ENCODE measurements at places on chromosomes 5 and 9.

- no peak for DNase-seq
These were observed 18.3 kb upstream of the ZFYVE16 start for GRCh38 chr5:80389580-80389979.

GRCh38 chr9:125447202-125447802 lies 185.7 kb downstream of the GAPVD1 start:
- no peak for DNase-seq

GRCh38 chr9:97277953-97278352 lies 29.5 kb upstream of the CCDC180 start:
- DNase-seq = no peak

- no peak for DNase-seq
These were observed 37.0 kb downstream of the IRX4 start for GRCh38 chr5:1845696-1846095.

GRCh38 chr5:107451028-107451427 lies 219.7 kb downstream of the EFNA5 start:
- DNase-seq = no peak

DNA sequence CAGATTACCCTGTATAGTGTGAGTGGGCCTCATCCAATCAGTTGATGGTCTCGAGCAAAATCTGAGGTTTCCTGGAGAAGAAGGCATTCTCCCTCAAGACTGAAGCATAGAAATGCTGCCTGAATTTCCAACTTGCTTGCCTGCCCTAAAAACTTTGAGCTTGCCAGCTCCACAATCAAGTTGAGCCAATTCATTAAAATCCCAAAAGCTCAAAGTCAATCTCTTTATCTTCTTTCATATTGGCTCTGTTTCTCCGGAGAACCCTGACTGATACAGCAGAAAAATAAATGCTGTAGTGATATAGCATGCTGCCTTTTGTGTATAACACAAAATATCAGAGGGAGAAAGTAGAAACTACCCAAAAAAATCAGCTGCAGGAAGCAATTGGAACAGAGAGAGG lies 72.5 kb upstream of the NMUR2 start:
- no peak for DNase-seq

DNA sequence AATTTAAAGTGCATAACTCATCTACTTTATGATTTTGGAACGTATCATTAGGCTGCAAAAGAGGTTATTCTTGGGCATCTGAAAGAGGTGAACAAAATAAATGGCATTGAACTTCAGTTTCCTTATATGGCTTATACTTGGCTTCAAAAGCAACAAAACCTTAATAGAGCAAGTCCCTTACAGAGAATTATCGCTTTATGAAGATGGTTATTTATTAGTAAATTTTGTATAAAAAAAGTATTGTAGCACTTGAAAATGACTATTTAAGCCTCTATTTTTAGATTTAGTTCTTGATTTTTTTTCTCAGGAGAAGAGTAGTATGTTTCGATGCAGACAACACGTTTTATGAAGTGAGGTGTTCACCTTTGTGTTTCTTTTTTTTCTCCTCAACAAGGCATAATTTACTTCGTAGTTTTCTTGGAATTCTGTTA lies 2.0 kb downstream of the ERBIN start:
- no peak for DNase-seq

- no peak for DNase-seq
These were observed 45.8 kb downstream of the ARHGEF37 start for GRCh38 chr5:149627070-149627469.

DNA sequence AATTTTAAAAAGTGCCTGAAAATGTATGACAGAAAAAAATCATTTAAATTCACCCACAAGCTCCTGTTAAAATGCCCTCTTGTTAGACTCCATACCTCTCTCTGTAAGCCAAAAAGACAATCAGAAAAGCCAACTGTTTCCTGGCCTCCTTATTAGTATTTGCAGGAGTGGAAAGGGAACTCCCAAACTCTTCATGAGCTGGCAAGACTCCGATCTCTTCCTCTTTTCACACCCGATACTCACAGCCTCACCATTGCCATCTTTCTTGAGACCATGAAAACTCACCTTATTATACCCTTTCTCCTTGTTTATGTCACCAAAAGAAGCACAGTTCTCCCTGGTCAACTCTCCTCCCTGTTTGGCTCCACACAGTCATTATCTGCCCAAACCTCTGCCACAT lies 197.8 kb downstream of the DMAC1 start:
- no peak for DNase-seq

GRCh38 chr5:151592855-151593408 lies 1.8 kb upstream of the FAT2 start:
- peak; percentile 45 for DNase-seq
